Activated naive CD4-positive, alpha-beta T cell (primary cell): ENCODE measurements at places on chromosomes 6 and 20.

GRCh38 chr6:255751-256083 lies 36.6 kb upstream of the DUSP22 start:
- no peak for DNase-seq

DNA sequence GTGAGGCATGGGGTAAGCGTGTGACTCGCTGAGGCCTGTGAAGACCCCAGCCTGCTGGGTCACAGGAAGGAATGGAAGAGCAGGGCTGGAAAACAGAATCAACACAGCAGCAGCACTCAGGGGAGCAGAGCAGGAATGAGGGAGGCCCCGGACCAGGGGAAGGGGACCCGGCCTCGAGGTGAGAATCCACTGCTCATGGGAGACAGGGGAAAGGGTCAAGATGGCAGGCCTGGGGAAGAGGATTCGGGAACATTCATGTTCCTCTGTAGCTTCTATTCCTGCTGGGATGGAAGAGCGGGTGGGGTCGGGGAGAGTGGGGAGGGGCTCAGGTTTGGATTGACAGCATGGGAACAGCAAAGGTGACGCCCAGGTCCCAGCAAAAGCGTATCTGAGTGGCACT lies 59.4 kb downstream of the NPEPL1 start:
- no peak for DNase-seq

- no peak for DNase-seq
Observed at GRCh38 chr20:9971746-9972145, 63.0 kb upstream of the ANKEF1 start.

DNA sequence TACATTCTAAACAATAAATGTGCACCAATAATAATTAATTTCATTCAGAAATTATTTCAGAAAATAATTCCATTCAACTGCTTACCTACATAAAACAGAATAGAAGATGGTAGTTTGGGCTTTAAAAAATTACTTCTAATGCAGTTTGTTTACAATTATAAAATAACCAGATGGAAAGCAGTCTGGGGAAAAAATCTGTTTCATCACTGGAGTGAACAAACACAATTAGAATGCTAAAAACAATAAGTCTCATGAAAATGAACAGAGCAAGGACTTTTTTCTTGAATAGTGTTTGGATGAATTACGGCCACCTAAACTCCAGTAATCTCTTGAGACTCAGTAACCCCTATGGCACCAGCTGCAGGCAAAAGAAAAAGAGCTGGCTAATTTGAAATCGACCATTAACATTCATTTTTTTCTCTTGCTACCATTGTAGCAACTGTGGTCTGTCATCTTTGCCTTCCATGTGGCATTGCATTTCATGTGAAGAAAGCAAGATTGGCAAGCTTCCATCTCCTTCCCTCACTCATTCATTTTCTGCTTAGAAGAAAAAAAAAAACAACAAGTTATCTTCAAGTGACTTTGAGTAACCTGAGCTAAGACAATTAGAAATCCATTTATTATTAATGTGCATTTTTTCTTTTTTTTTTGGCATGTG lies 88.4 kb upstream of the CEP85L start:
- DNase-seq = no peak

- DNase-seq = no peak
Observed at GRCh38 chr20:5859608-5860007, 90.7 kb downstream of the TRMT6 start.

DNA sequence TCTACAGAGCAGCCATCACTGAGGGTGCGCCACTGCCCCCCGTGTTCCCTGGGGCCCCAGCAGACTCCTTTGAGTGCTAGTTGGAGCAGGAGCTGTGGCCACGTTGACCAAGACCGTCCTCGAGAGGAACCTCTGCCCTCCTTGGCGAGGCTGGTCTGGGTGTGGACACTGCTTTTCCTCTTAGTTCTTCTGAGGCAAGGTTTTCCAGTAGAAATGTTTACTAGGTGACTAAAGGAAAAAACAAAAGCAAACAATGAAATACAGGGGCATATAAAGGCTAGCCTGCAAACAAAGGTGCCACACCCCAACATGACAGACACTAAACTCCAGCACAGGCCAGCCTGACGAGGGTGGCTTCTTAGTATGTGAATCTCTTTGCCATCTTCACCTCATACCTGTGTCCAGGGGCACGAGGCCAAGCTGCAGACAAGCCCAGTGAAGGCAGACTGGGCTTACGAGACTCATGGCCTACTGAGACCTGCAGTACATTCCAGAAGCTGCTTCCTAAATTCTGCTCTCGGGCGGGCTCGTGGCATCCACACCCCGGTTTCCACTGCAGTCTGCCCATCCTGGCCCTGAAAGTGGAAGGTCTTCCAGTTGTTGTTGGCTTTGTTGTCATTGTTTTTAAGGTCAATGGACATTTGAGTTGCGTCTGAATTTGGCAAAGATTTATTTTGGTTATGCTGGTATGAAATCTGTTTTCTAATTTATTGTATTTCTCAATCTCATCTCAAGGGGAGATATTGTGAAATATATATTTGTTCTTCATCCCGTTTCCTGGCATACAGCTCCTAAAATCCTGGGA lies 39.2 kb downstream of the FAM50B start:
- DNase-seq = no peak

GRCh38 chr6:107267634-107268033 lies 152.3 kb upstream of the BEND3 start:
- no peak for DNase-seq

- no peak for DNase-seq
Observed at GRCh38 chr6:28269492-28269891, 2.5 kb downstream of the ZSCAN26 start.

DNA sequence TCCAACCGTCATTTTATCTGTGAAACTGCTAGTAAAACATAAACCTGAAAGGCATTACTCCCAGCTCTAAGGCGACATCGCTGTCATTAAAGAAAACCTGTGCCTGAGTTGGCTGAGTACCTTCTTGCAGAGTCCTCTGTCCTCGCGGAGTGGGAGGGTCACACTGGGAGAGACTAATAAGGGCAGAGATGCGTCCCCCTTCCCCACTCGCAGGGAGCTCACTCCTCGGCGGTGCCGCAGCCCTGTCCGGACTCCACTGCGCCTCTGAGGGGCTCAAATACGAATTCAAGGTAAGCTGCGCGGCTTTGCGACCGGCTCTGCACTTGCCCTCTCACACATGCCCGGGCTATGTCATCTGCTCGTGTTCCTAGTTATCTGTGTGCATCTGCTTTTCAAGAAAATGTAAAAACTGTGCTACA lies at the start of gene COL19A1:
Gene COL19A1 (plus strand): TSS at position 206 of the 419 bp plus-strand sequence. CDS start 13,012 bp downstream, outside the sequence.
- DNase-seq = no peak

GRCh38 chr6:145525038-145525437 lies 210.3 kb downstream of the EPM2A start:
- no peak for DNase-seq

GRCh38 chr20:37543828-37544227 lies 16.2 kb upstream of the BLCAP start:
- no peak for DNase-seq

- no peak for DNase-seq
Observed at GRCh38 chr20:50230871-50231560, 40.4 kb downstream of the CEBPB start.

GRCh38 chr6:109362102-109362884 lies 20.0 kb downstream of the CD164 start:
- no peak for DNase-seq

DNA sequence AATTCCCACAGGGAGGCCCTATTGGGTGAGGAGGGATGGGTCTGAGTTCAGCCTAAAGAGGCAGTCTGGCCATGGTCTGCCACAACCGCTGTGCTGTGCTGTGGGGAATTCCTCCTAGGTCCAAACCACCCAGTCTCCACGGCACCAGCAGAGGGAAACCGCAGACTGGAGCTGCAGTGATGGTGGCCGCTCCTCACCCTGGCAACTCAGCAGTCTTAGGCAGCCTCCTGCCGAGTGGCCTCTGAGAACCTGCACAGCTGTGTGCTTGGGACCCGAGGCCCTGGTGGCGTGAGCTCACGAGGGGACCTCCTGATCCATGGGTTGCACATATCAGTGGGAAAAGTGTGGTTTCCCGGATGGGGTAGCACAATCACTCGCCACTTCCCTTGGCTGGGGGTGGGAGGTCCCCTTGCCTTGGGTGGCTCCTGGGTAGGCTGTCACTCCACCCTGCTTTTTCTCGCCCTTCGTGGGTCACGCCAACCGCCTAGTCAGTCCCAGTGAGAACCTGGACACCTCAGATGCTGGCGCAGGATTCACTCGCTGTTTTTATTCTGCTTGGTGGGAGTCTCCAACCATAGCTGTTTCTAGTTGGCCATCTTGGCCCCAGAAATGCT lies 242.2 kb downstream of the CDH26 start:
- no peak for DNase-seq

- DNase-seq = no peak
Observed at GRCh38 chr6:36848658-36849441, 9.6 kb upstream of the CPNE5 start.

DNA sequence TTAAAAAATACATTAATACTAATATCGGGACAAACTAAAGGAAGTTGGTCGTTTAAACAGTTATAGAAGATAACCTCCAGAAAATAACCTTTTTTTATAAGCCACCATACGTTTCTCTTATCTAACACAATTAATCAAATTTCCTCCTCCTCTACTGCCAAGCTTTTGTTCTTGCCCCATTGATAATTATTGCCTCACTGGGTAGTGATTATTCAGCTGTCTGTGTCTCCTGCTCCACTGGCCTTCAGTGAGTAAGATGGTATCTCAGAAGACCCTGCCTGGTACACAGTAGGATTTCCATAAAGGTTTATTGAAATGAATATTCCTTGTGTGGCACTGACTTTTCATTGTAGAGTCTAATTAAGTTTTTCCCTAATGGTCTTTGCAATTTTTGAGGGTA lies 165.5 kb upstream of the SCGN start:
- no peak for DNase-seq

DNA sequence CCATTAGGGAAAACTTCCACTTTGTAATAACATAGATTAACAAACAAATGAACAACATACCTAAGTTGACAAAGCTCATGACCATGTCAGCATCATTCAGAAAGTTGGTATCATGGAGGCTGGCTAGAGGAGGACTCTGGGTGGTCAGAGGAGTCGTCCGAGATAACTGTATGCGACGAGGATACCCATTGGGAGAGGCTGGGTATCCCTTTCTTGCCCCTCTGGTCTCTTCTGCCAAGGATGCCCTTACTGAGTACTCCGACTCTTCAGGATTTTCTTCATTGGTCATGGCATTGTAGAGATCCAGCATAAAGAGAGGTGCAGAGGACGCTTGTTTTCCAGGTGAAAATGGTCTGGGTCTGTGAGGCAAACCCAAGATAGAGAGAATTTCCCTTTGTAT lies 1.1 kb downstream of the BMP5 start:
- no peak for DNase-seq

DNA sequence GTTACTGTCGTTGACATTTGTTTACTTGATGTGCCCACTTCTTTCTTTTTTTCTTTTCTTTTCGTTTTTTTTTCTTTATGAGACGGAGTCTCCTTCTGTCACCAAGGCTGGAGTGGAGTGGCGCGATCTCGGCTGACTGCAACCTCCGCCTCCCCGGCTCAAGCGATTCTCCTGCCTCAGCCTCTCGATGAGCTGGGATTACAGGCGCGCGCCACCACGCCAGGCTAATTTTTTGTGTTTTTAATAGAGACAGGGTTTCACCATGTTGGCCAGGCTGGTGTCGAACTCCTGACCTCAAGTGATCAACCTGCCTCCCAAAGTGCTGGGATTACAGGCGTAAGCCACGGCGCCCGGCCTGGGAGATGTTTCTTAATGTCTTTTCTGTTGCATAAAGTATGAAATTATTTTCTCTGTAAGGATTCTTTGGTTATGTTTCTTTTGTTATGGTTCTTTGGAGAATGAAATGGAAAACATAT lies 33.3 kb upstream of the PRSS16 start:
- DNase-seq = no peak

GRCh38 chr6:51494342-51494741 lies 593.1 kb downstream of the PKHD1 start:
- DNase-seq = no peak

DNA sequence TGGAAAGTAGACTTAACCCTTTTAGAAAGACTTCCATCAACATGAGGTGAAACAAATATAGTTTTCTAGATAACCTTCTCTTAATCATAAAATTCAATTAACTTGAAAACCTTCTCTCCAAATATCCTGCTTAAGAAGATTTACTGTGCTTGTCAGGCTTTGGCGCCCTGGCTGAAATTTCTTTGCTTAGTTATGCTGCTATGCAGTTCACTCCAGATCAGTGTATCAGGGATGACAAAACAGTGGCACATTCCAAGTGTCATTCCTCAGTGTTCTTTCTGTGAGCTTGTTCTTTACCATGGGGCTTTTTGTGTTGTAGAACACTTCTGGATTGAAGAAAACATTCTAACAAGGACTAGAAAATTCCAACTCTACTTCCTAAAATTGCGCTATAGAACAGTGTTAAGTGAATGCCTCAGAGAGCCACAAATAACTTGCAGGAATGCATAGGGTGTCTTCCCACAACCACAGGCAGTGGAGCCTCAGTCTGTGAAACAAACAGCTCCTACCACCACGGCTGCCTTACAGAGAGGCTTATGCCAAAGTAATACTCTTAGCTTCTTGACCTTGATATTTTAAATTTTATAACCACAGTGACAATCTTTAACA lies 443.6 kb downstream of the CDC5L start:
- DNase-seq = no peak

DNA sequence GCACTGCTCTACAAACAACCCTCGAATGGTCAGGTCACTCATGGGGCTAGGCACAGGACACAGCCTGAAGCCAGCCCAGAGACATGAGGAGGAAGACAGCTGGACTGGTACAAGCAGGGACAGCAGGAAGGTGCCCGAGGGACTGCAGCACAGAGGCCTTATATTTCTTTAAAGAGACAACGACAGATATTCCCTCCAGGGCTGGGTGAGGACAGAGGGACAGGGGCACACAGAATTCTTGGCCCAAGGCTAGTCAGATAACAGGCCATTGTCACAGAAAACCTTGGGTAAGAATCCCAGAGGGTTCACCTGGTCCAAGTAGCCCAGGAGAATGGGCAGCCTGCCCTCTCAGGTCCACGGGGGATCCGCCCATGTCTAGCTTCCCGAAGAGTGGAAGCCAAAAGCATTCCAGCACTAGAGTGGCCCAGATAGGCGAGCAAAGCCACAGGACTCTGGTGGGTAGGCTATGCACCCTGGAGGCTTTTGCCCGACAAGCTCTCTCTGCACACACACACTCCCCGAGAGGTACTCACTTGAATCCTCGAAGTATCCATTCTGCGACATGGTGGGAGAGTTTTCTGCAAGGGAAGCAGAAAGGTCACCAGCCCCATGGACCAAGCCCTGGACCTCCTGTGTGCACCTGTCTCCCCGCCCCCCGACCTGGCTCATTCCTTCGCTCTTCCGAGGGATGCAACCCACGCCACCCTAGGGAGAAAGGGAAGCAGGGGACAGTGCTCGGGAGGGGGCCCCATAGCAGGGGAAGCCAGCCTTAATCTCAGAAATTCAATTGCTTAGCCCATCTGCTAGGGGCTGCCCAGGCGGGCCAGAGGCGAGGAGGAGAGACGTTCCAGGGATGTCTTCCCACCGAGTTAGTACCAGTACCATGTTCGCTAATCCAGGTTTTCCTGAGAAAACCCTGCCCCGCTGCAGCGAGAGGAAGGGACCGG lies 1.7 kb downstream of the SLC4A11 start:
- no peak for DNase-seq
